ENCODE measurements at places on chromosomes 6 and 20.

GRCh38 chr6:127291495-127291894 is 24.8 kb downstream of the RNF146 start:
- no peak for DNase-seq

DNA sequence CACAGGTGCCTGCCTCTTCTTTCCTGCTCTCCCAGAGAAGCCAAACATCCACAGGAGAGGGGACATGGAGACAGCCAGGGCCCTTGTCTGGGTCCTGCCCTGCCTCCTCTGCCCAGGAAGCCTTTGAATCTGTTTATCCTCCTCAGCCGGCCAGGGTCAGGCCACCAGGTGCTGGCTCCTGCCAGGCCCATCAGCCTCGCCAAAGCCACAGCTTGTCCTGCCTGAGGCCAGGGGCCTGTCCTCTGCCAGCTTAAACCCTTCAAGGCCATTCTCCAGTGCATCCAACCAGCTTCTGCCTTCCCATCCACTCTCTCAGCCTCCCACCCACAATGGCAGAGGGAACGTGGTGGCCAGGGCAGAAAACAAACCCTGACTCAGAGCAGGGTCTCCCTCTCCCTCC is 254.6 kb downstream of the ANKRD60 start:
- no peak for DNase-seq

DNA sequence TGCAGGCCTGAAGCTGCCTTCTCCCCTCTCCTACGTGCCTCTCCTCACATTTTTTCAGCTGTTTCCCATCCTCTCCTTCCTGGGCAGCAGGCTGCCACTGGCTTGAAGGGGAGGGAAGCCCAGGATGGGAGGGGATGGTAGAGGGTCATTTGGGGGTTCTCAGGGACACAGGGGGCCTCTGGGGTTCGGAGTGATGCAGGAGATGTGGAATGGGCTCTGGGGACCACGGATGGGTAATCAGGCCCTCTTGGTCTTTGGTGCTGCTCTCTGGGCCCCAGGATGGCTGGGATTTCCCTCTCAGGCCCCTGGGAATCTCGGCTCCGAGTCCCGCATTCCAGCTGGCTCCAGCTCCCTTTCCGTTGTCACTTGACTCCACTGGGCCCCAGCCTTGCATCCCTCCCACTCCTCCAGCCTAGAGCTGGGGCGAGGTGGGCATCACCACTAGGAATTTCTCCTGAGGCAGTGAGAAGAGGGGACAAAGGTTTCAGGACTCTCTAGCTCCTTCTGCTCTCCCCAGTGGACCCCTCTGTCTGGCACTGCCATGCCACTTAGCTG is 2.0 kb upstream of the DDR1 start:
- DNase-seq, result no peak

DNA sequence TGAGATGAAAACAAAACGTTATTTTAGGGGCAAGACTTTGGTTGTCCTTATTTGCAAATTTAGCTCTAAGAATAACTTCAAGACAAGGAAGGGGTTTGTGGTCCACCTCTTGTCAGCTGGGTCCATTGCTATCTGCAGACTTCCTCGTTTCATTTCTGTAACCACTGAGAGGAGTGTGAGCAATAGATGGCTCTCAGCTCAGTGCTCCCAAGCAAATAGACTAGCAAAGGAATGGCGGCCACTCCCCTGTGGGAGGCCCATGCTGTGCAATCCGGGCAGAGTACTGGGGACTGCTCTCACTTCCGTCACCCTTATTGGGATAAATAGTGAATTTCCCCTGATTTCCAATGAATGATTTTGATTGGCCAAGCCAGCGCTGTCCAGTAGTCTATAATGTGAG is 176.6 kb downstream of the ZDHHC14 start:
- no peak for DNase-seq

DNA sequence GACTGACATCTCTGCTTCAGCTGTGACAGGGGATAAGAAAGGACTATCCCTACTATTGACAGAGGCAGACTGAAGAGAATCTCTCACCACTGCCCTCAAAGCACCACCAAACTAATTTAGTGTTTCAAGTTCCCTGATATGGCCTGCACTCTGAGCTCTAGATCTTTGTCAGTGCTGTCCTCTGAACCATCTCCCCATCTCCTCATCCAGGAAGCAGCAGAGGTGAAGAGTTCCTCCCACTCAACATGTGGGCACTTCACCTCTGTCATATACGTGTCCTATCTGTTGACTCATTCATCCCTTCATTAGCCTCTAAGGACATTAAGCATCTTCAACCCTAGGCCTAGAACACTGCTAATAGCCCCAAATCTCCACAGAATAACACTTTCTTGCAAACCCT is 14.1 kb downstream of the FAM210B start:
- DNase-seq, result no peak

DNA sequence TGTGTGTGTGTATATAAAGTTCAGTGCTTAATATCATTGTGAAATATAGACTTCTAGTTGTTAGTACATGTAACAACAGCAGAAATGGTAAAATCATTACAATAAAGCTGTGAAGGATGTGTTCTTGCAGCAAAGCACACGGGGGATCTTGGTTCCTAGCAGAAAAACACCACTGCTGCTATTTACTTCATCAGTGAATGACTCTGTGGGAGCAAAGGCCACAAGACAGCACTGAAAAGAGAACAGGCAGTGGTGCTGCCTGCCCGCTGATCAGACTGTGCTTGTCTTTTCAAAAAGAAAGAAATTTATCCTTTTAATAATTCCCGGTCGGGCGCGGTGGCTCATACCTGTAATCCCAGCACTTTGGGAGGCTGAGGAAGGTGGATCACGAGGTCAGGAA is 689.9 kb upstream of the CITED2 start:
- no peak for DNase-seq

GRCh38 chr6:82467338-82467737 is 103.7 kb downstream of the TPBG start:
- no peak for DNase-seq

GRCh38 chr6:29861521-29862255 is 34.1 kb downstream of the HLA-G start:
- no peak for DNase-seq

DNA sequence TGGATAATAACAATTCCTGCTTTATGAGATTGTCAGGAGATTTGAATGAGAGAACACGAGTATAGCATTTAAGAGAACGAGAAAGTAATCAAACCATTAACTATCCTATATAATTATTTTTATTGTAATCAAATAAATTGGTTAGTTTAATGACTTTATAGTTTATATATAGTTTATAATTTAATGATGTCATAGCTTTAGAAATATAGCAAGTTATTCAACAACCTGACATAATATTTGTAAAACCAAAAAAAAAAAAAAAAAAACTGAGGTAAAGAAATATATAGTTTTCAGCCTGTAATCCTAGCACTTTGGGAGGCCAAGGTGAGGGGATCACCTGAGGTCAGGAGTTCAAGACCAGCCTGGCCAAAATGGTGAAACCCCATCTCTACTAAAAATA is 26.4 kb upstream of the DST start:
- no peak for DNase-seq

GRCh38 chr6:35780719-35781118 is at the start of gene CLPSL1:
TSS of gene CLPSL1 (plus strand) at chr6:35781019. CDS start at chr6:35781111, 92 bp downstream.
- DNase-seq, result no peak

- no peak for DNase-seq
These were observed 627.6 kb downstream of the HTR1B start for GRCh38 chr6:76835695-76836094.

Data from GM03348 (cell line).